ENCODE measurements at places on chromosomes 7 and 10.

DNA sequence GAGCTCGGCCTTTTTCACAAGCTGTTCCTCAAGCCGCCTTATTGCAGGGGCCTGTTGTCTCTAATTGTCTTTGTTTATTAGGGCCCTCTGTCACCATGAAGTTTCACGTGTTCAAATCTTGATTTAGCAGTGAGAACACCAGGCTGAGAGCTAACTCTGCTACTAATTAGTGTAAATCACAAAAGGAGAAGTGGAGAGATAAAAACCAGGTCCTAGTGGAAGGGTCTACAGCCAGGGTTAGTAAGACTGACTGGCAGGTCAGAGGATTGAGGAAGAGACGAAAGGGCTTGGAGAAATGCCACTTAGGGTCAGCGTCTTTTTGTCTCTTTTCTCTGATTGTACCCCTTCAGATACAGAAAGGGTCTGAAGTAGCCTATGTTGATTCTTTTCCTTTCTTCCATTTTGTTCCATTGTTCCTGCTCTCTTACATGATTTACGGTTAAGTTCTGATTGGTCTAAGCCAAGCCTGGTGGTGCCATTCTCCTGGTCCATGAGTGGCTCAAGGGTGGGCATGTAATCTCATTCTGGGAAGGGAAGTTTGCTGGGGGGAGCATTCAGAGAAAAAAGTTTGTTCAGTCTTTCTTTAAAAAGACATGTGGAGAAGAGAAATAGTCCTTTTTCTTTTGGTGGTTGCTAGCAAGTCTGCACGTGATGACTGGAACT lies 21.3 kb downstream of the SSMEM1 start:
- no peak for DNase-seq

GRCh38 chr7:32147546-32148268 lies 77.5 kb upstream of the PDE1C start:
- no peak for DNase-seq

DNA sequence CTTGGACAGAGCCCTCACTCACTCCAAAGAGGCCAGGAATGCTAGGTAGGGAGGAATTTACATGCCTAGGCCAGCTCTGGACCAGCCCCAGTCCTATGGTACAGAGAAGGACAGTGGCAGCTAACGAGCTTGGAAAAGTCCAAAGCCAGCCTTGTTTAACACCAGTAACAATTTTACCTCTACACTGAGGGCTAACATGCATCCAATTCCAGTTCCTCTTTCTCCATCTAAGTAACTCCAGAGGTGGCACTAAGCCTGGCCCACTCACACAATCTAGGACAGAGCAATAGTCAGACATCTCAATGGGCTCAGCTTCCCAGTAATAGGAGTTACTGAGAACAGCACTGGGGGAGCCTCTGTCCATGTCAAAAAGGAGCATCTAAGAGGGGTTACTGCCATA lies 5.7 kb upstream of the LCOR start:
- no peak for DNase-seq

DNA sequence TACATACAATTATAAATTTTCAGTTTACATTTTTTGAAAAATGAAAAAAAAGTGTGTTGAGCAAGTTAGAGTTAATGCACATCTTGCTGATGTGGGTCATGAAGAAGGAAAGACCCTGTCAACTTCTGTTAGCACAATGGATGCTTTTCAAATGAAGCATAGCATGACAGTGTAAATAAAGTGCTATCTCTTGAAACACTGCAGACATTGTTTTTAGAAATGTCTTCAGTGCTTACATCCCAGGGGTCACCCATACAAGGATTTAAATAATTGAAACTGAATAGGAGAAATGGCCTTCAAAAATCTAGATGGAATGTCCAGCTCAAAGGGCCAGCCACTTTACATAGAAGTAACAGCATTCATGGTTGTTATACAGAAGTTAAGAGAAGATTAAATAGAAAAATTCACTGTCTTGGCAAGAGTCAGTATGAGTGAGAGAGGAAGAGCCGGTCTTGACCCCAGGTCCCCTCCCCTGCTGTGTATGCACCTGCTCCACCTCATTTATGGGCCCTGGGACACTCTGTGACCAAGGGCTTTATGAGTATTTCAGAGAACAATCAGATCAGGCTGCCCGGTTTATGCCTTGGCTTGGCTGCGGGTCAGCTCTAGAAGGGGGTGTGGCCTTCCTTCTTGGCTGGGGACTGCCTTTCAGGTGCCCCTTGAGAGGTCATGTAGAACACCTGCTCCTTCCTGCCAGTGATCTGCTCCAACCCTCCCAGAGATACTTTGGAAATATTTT lies 237.7 kb upstream of the TMEM72 start:
- no peak for DNase-seq

DNA sequence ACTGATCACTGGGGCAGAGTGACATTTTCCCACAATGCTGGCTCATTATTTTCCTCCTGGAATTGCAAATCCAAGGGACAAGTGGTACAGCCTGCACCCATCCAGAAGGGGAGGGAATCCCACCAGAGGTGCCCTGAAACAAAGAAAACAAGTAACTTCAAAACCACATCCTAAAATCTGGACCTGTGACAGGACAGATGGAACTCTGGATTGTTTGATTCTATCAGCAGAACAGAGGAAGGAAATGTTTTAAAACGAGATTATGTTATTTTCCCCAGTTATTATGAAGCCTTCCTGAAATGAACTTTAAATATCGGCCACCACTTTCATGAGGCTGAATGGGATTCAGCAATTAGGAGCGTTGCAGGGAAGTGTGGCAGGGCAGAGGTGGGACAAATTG lies 62.2 kb upstream of the ECHDC3 start:
- no peak for DNase-seq

- DNase-seq, result no peak
Observed at GRCh38 chr10:121591186-121591585, 7.1 kb downstream of the FGFR2 start.

DNA sequence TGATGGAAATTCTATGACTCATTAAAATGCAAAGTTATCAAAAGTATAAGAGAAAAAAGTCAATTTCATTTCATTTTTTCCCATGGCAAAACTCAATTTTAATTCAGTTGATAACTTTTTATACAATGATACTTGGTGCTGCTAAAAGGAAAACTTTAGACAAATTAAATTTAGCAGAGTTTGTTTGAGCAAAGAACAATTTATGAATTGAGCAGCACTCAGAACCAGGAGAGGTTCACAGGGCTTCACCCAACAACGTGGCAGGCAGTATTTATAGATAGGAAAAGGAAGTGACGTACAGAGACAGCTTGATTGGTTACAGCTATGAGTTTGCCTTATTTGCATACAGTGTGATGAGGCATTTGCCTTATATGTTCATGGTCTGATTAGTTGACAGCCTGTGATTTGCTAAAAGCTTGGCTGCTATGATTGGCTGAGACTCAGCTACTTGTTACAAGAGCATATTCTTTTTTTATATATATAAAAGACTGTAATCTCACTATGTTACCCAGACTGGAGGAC lies 157.2 kb upstream of the CELF2 start:
- DNase-seq, result no peak

GRCh38 chr10:103441611-103442010 lies 10.6 kb downstream of the CALHM2 start:
- DNase-seq, result no peak

DNA sequence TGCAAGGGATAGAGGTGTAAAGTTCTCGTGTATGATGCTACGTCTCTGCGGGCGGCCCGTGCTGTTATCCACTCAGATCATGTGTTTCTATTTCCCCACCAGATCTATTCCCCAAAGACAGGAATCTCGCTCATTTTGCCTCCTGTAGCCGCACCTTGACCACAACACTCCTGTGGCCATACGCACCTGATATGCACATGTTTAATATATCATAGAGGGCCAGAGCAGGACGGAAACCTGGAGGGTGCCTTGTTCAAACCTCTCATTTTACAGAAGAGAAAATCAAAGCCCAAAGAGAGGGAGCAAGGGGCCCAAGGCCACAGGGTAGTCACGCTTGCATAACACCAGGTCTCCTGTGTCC lies 37.6 kb downstream of the STRA8 start:
- DNase-seq, result no peak

DNA sequence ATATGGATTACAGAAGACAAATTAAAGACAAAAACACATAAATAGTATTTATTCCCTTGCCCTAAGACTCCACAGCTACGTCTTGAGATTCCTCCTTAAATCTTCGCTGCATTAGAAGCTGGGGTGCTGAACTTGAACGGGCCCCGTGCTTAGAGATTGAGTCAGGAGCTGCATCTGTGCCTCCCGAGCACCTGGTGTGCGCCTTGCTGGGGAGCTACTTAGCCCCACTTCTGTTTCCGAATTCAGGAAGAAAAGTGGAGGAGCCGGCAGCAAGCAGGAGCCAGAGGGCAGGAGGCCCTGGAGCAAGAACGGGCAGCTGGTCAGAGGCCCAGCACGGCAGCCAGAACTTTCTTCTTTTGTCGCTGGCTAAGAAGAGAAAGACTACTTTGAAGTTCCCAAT lies 30.4 kb upstream of the RNF32 start:
- DNase-seq, result no peak

DNA sequence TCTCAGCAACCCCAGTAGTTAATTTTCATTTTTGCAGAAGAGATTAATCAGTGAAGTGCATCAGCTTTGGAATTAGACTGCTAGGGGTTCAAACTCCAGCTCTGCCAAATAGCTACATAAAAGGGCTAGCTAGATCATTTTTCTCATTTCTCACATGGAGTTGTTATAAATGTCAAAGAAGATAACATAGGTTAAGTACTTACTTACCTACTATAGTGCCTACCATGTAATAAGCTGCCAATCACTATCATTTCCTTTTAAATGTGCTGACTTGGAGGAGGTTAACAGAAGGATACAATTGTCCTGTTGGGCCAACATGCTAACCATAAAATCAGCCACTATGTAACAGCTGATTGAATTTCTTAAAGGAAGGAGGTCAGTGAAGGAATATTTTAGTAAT lies 40.7 kb downstream of the KDM7A start:
- DNase-seq, result no peak

DNA sequence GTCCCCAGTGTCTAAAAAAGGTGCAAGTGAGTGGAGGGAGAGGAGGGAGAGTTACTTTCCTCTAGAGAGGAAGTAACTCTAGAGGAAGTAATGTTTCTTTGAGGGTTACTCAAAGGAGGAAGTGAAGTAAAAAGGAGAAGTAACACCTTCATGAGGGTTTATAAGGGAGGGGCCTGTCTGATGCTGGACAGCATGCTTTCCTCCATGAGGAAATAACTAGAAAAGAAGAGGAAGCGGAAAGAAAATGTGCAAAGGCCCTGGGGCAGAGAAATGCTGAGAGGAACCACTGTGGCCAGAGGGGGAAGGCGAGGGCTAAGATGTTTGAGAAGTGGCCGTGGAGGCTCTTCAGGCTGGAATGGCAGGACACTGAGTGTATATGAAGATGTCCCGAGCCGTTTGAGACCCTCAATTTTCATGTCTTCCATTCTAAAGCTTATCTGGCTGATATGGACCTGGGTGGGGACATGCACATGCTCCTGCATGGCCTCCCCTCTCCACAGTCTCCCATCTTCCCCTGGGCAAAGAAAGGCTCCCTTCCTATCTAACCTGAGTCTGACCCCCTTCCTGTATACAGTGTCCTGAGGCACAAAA lies 3.4 kb upstream of the SLC18A2 start:
- no peak for DNase-seq

DNA sequence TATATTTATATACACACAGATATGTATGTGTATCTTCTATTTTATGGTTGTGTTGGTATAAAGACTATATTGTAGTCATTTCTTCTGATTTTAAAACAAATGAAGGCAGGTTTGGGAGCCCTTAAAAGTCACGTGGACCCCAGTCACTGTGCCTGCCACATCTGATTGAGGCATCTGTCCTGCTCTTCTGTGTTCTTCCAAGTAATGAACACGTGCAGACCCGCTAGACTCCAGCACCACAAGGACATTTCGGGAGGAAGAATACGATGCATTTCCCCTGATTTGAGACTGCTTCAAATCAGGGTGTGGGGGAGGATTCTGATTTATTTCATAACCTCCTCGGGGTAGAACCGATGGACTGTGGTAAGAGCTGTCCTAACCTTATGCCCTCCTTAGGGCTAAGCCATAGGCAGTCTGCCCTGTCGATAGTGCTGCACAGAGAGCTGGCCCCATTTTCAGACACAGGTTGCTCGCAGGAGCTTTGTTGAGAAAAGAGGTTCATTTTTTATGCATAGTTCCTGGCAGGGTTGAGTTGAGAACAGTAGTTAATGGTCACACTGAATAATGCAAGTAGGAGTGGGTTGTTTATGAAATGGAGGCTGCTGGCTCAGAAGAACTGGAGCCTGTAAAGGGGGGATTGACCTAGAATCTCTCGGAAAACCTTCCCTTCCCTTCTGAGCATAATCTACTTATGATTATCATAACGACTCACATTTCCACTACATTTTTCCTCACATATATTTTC lies 55.0 kb upstream of the C10orf120 start:
- DNase-seq, result no peak

DNA sequence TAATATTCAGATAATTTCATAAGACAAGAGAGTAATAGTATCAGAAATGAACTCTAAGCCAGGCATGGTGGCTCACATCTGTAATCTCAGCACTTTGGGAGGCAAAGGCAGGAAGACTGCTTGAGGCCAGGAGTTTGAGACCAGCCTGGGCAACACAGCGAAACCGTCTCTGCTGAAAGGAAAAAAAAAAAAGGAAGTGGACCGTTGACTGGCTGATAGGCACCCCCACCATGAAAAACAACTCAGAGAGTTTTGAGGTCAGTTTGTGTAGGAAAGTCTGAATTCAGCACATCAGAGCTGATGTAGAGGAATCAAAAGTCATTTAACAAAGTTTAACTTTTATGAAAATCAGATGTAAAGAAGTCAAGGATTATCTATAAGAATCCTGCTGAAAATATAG lies 63.2 kb upstream of the AMPH start:
- no peak for DNase-seq

DNA sequence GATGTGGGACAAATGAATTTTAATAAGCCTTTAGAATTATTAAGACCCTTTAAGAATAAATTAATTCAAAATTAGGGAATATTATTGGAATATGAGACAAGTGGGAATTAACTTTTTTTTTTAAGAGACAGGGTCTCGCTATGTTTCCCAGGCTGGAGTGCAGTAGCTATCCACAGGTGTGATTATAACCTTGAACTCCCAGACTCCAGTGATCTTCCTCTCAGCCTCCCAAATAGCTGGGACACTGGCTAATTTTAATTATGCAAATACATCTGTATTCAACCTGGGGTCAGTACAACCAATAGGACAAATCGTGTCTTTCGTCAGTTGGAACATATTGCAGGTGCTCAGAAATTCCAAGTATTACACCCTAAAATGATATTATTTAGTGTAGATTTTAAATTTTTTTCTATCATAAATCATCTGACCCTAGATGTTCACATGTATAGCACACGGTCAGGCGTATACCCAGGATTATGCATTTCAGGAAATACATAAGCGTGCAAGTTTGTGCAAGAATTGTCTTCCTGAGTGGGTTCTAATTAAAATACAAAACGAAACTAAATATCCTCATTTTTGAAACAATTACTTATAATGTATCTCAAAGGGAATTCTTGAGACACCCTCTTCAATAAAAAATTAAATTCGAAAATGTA lies 1.2 kb downstream of the NT5C3A start:
- DNase-seq, result no peak

DNA sequence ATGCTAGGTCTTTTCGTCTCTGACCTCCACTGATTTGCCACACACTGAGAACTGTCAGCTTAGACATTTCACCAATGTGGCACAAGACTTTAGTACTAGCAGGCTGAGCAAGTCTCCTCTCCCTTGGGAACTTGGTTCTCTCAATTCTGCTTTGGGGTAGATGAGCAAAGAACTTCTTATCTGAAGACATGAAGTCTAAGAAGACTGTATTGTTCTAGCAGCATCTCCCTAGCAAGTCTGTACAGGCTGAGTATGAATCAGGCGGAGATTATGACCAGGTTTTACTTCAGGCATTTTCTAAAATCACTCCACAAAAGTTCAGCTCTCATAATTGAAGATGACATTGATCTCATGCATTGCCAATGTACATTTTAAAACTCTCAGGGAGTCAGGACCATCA lies 23.8 kb upstream of the STN1 start:
- no peak for DNase-seq
